ENCODE measurements at places on chromosomes 12 and 14.

GRCh38 chr12:116520801-116521471 is 38.2 kb upstream of the MAP1LC3B2 start:
- DNase-seq, result no peak

DNA sequence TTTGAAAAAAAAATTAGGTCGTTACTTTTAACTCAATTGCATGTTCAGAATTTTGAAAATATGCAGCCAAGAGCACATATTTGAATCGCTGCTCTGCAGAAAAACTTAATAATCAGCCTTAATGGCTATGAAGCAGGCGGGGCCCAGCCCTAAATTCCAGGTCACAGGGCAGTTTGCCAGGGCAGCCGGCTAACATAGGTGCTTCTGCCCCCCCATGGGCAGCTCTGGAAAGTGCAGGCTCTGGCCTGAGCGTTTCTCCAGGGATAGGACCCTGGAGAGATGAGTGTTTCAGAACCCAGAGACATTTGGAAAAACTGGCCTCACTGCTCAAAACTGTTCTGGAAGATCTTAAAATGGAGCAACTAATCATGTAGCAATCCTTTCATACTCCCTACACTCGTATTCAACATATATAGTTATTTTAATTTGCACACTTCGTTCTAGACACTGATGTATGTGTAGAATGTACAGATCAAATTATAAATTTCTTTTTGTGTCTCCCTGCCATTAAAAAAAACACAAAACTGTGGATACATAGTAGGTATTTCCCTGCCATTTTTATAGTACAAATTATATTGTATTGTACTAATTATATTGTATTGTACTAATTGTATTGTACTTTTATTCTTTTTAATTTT is 26.0 kb upstream of the PTGR2 start:
- peak; percentile 92 for DNase-seq

DNA sequence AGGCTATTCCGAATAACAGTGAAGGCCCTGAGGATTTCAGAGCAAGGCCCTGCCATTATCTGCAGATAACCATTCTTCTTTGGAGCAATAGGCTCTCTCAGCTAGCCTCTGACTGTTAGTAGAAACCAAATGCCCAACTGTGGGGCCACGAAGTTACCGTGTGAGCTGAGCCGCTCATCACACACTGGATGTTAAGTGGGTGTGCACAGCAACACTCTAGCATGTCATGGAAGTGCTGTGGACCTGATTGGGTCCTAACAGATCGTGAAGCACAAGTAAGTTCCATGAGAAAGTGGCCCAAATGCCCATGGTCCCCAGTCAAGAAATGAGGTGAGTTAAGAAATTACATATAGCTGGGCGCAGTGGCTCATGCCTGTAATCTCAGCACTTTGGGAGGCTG is 190.4 kb downstream of the ALG10 start:
- DNase-seq, result no peak

GRCh38 chr12:86772696-86773095 is 516.5 kb upstream of the MGAT4C start:
- no peak for DNase-seq

DNA sequence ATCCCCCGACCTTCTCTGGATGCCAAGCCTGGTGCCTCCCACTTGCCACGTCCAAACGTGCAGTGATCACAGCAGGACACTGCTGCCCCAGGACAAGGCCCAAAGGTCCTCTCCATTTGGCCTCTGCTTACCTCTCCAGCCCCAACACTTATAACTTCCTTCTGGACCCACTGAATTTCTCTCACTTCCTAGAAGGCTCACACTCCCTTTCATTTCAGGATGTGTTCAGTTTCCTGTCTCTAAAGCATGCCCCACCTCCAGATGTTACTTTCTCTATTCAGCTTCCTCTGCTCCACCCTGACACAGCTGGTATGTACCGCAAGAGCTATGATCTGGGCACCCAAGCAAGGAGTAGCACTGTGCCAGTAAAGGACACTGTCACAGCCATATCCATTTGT is 33.0 kb downstream of the CDKL1 start:
- peak; percentile 56 for DNase-seq

DNA sequence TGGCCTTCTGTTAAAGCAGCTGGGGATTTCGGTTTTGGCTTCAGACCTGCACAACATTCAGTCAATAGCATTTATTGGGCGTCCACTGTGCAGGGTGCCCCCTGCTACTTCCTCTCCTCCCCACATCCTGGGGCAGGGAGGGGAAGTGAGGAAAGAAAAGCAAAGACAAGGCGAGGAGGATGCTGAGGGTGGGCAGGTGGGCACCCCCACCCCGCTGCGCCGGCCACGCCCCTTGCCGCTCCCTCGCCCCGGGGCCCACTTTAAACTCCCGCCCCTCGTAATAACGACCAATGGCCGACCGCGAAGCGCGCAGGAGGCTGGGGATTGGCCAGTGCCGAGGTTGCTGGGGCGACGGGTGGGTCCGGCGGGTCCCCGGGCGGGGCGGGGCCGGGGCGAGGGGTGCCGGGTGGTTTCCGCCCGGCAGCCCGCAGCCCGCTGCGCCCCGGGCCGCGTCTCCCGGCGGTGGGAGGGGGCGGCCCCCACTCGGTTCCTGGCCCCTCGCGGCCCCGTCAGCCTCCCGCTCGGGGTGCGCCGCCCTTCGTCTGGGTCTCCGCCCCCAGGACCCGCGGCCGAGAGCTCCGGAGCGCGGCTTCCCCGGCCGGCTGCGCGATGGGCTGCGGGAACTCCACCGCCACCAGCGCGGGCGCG is at the start of gene C12orf75:
C12orf75 (plus strand) TSS at position 409 of the 648 bp plus-strand sequence; CDS start at position 610, 201 bp downstream.
- DNase-seq, result peak; percentile 60
